Suprapubic skin (tissue), 4 donors: ENCODE measurements at places on chromosomes 3 and 15. TPM values are rescaled to one million over a fixed set of nuclear protein-coding genes. Genes with fewer than 3 reads are reported as not detected.

Gene GOLGA6L7
- total RNA-seq, result not detected

Gene TUSC7
- total RNA-seq, result not detected

DNA sequence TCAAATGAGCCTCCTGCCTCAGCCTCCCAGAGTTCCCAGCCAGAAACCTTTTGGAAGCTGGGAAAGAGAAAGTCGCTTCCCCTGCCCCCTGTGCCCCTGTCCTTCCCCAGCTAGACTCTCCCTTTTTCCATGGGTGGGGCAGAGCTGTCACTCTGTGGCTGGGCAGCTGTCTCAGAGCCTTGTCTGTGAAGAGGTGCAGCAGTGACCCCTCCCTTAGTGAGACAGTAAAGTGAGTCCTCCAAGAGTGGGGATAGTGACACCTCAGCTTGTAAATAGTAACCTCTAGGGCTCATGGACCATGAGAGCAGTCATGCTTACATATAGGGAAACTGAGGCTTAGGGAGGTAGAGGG is 76.3 kb downstream of the SMAD6 start:
- H3K4me3 ChIP-seq, result no peak overlapping the region
- peaks cover 15% of the 10 kb centered on the region for H3K4me1 ChIP-seq
- no peak for DNase-seq
- no peak overlapping the region for H3K27ac ChIP-seq
- H3K27me3 ChIP-seq, result no peaks in the 10 kb centered on the region

GRCh38 chr3:32842987-32843386 is 25.2 kb downstream of the TRIM71 start:
- no peaks in the 10 kb centered on the region for H3K36me3 ChIP-seq
- peaks cover 8% of the 10 kb centered on the region for H3K4me1 ChIP-seq
- H3K27ac ChIP-seq, result no peak overlapping the region
- no peak overlapping the region for H3K4me3 ChIP-seq
- no peak for DNase-seq

DNA sequence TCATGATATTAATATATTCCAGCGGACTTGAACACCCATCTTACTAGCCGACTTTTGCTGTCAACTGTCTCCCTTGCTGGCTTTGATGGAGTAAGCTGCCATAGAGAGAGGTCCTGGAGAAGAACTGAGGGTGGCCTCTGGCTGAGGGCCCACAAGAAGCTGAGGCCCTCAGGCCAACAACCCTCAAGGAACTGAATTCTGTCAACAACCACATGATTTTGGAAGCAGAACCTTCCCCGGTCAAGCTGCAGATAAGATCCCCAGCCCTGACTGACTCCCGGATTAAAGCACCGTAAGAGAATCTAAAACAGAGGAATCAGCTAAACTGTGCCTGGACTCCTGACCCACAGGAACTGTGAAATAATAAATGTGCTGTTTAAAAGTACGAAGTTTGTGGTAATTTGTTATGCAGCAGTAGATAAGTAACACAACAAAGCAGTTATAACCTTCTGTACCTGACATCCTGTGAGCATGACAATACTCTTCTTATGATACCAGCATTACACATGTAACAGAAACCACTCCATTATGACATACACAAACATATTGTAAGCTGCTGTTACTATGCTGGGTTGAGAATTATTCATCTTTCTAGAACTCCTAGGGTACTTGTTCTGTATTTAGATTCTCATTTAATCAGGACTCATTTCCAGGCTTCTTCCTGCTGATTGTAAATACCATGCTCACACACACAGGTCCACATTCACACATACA is 66.2 kb downstream of the HES1 start:
- H3K27ac ChIP-seq, result no peak overlapping the region
- peaks cover 27% of the 10 kb centered on the region for H3K27me3 ChIP-seq
- H3K4me3 ChIP-seq, result no peak overlapping the region
- peaks cover 9% of the 10 kb centered on the region for H3K4me1 ChIP-seq
- H3K36me3 ChIP-seq, result no peaks in the 10 kb centered on the region

DNA sequence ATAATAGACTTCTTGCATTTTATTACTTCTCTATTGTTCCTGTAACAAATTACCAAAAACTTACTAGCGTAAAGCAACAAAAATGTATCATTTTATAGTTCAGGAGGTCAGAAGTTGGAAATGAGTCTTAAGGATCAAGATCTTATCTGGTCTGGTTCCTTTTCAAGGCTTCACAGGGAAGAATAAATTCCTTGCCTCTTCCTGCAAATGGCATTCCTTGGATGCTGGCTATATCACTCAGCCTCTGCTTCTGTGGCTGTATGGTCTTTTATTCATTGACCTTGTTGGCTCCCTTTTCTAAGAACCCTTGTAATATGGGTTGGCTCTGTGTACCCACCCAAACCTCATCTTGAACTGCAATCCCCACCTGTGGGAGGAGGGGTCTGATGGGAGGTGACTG is 478.4 kb upstream of the THBS1 start:
- no peaks in the 10 kb centered on the region for H3K4me1 ChIP-seq
- H3K27ac ChIP-seq, result no peak overlapping the region

DNA sequence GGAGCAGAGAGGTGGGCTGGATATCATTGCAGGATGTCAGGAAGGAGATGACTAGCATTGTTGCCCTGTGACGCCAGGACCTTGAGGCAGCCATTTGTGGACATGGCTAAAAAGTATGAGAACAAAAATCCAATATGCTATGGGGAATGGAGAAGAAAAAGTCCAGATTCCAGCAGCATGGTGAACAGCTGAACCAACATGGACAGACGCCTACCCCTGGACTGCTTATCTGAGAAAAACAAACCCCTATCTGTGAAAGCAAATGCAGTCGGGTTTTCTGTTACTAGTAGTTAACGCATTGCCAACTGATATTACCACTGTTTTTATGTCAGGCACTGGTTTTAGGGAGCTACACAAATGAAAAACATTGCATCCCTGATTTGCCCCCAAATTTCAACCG is 251.2 kb upstream of the RORA start:
- H3K4me1 ChIP-seq, result no peaks in the 10 kb centered on the region
- peaks cover 3% of the 10 kb centered on the region for H3K27me3 ChIP-seq
- no peak overlapping the region for H3K4me3 ChIP-seq
- DNase-seq, result no peak
- no peaks in the 10 kb centered on the region for H3K36me3 ChIP-seq

DNA sequence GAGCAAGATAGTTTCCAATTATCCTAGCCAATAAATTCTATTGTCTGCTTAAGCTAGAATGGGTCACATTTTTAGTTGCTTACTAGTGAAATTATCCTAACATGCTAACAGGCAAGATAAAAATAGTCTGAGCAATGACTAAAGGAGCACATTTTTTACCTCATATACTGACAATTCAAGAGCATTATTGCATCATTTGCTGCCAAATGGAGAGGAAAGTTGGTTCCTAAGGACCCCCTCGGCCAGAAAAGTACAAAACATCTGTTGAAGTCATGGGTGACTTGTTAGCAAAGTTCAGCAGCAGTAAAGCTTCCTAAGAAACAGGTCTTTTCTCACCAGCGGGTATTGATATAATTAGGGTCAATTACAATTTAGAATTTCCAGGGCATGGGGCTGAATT is 1001.0 kb downstream of the FHIT start:
- H3K4me1 ChIP-seq, result no peaks in the 10 kb centered on the region
- H3K27ac ChIP-seq, result no peak overlapping the region
- H3K36me3 ChIP-seq, result no peaks in the 10 kb centered on the region
- no peak overlapping the region for H3K4me3 ChIP-seq

DNA sequence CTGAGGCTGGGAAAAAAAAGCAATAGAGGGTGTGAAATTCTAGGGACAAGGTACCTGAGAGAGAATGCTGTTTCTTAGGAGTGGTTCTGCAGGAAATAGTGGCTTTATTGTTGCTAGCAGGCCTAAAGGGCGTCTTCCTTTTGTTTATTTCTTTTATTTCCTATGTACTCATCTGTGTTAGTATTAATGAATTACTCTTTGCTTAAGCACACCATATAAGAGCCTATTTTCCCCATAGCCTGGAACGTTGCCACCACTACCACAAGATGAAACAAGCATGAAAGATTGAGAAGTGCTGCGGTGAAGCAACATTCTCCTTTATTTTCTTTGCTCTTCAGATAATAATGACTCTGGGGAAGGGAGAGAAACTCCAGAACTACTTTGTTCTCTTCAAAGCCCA is 21.3 kb upstream of the GOLIM4 start:
- DNase-seq, result no peak
- H3K27ac ChIP-seq, result peak overlapping the region; percentile 4
- H3K27me3 ChIP-seq, result no peaks in the 10 kb centered on the region
- H3K4me1 ChIP-seq, result peaks cover 26% of the 10 kb centered on the region

- H3K27ac ChIP-seq, result no peak overlapping the region
- no peaks in the 10 kb centered on the region for H3K36me3 ChIP-seq
- H3K4me3 ChIP-seq, result no peak overlapping the region
- DNase-seq, result peak; percentile 40
- peaks cover 4% of the 10 kb centered on the region for H3K27me3 ChIP-seq
These were observed 131.3 kb downstream of the FAM43A start for GRCh38 chr3:194816748-194817591.

- no peak for DNase-seq
- peaks cover 3% of the 10 kb centered on the region for H3K4me1 ChIP-seq
- no peaks in the 10 kb centered on the region for H3K27me3 ChIP-seq
- H3K27ac ChIP-seq, result no peak overlapping the region
- H3K4me3 ChIP-seq, result no peak overlapping the region
These were observed 73.1 kb upstream of the LRTM1 start for GRCh38 chr3:55000953-55001352.

- no peaks in the 10 kb centered on the region for H3K27me3 ChIP-seq
- H3K36me3 ChIP-seq, result no peaks in the 10 kb centered on the region
- no peak for DNase-seq
- H3K4me3 ChIP-seq, result no peak overlapping the region
- no peak overlapping the region for H3K27ac ChIP-seq
- peaks cover 19% of the 10 kb centered on the region for H3K4me1 ChIP-seq
These were observed 85.6 kb downstream of the CLSTN2 start for GRCh38 chr3:140020541-140020940.

DNA sequence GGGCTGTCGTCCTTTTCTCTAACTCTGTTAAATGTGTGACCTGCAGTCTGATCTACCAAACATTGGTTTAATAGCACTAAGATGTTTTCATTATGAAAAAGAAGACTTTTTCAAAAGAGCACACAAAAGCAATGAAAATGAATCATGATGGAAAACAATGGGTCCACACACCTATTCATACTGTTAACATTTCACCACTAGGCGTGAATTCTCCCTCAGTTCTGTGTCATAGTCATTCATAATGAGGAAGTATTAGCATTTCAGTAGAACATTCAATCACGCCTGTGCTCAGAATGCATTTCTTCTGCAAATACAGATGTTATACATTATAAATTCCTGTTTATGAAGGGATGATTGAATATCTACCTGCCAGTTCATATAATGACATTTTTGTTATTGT is 35.9 kb downstream of the EIF4E3 start:
- no peak overlapping the region for H3K27ac ChIP-seq
- DNase-seq, result no peak
- H3K36me3 ChIP-seq, result no peaks in the 10 kb centered on the region
- no peak overlapping the region for H3K4me3 ChIP-seq
- no peaks in the 10 kb centered on the region for H3K27me3 ChIP-seq

DNA sequence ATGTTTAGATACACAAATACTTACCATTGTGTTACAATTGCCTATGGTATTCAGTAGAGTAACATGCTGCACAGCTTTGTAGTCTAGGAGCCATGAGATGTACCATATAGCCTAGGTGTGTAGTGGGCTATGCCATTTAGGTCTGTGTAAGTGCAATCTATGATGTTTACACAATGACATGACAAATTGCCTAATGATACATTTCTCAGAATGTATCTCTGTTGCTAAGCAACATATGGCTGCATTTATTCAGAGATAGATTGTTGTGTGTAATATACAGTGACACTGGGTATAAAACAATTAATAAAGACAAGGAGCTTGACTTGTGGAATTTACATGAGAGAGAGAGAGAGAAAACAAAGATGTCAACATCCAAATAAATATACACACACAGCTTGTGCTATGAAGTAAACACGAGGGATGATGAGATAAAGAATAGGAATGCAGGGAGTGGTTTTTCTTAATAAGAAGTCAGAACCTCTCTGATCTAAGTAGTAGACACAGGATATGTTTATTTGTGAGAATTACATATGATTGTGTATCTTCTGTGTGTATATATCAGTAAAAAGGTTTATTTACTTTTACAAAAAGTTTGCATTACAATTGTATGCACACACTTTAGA is 110.0 kb downstream of the KCNAB1 start:
- DNase-seq, result no peak
- H3K36me3 ChIP-seq, result no peaks in the 10 kb centered on the region
- no peak overlapping the region for H3K27ac ChIP-seq
- no peak overlapping the region for H3K4me3 ChIP-seq
- no peaks in the 10 kb centered on the region for H3K4me1 ChIP-seq

GRCh38 chr15:78225783-78226541 is 8.4 kb downstream of the ACSBG1 start:
- no peaks in the 10 kb centered on the region for H3K4me1 ChIP-seq
- no peaks in the 10 kb centered on the region for H3K27me3 ChIP-seq
- no peaks in the 10 kb centered on the region for H3K36me3 ChIP-seq
- H3K4me3 ChIP-seq, result no peak overlapping the region

DNA sequence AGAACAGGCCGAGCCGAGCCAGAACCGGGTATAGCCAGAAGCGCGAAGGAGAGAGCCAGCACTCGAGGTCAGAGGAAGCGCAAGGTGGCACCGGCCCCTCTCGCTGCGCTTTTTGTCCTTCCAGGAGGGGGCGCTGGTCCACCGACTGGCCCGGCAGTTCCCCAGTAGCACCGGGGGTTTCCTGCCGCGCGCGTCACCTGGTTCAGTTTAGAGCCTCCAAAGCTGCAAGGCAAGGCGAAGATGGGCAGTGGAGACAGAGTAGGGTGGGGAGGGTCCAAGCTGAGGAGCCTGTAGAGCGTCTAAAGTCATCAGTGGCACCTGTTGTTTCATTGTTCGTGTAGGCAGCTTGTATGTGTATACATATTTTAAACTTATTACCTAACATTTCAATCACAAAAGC is 7.6 kb upstream of the NR2E3 start:
- no peaks in the 10 kb centered on the region for H3K36me3 ChIP-seq
- no peak overlapping the region for H3K4me3 ChIP-seq
- H3K4me1 ChIP-seq, result no peaks in the 10 kb centered on the region
- H3K27me3 ChIP-seq, result no peaks in the 10 kb centered on the region

- H3K36me3 ChIP-seq, result no peaks in the 10 kb centered on the region
- no peaks in the 10 kb centered on the region for H3K27me3 ChIP-seq
- H3K4me1 ChIP-seq, result no peaks in the 10 kb centered on the region
- no peak overlapping the region for H3K4me3 ChIP-seq
- H3K27ac ChIP-seq, result no peak overlapping the region
These were observed 93.7 kb upstream of the BOC start for GRCh38 chr3:113117511-113118234.
